Placental epithelial cell (primary cell): ENCODE measurements at places on chromosomes 12 and 14. TPM values are rescaled to one million over a fixed set of nuclear protein-coding genes. Genes with fewer than 3 reads are reported as not detected.

The KRT75 gene
- not detected in 2 replicates for total RNA-seq

The KRT86 gene
- total RNA-seq = not detected in 2 replicates

The RERG gene
- not detected in 2 replicates for total RNA-seq

The CRADD gene
- total RNA-seq = 8.9 and 14.9 TPM in 2 replicates

The CBLN3 gene
- total RNA-seq = 0.87 and 2.4 TPM in 2 replicates

The TUNAR gene
- not detected in 2 replicates for total RNA-seq

The KRT3 gene
- not detected in 2 replicates for total RNA-seq

The GZMH gene
- not detected in 2 replicates for total RNA-seq

The DEPDC4 gene
- 1.4 and 3.1 TPM in 2 replicates for total RNA-seq

The GPR68 gene
- total RNA-seq = 0.39 and 1.7 TPM in 2 replicates

The TAS2R19 gene
- 4.7 and 6.2 TPM in 2 replicates for total RNA-seq

The FSCB gene
- total RNA-seq = under 0.01 and 0.11 TPM in 2 replicates

The INHBE gene
- total RNA-seq = not detected in 2 replicates

The RHOJ gene
- 0.39 and 0.76 TPM in 2 replicates for total RNA-seq

The NYNRIN gene
- total RNA-seq = 116 and 153 TPM in 2 replicates

The GSG1 gene
- 0.76 TPM in 1 of 2 replicates, not detected in the other for total RNA-seq

The TBX3 gene
- 1.2 and 2.1 TPM in 2 replicates for total RNA-seq

The ZNF891 gene
- 0.76 and 1.2 TPM in 2 replicates for total RNA-seq

The CLEC2B gene
- total RNA-seq = not detected in 2 replicates

The HPD gene
- 0.39 TPM in 1 of 2 replicates, not detected in the other for total RNA-seq

The NOVA1 gene
- total RNA-seq = not detected in 2 replicates
